AG04450 (cell line): ENCODE measurements at places on chromosomes 3 and 15.

- DNase-seq, result peak; percentile 67
These were observed 30.7 kb downstream of the PXYLP1 start for GRCh38 chr3:141262308-141262705.

- no peak for DNase-seq
These were observed 46.4 kb upstream of the PHLDB2 start for GRCh38 chr3:111812701-111813100.

DNA sequence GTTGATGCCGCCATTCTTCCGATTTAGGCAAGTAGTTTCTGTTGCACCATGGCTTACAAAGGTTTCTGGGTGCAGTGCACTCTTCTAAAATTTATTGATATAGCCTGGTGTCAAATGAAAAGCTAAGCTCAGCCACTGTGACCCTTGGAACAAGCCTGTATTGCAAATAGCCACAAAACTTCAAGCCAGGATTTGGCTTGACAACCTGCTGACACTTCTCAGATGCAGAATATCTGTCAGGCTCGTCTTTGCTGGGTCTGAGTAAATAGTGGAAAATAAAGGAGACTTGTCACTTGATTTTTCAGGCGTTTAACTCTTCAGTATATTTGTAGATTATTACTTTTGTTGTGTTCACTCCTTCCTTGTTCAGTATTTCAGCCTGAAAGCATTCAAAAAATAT is 871.8 kb downstream of the OTOL1 start:
- no peak for DNase-seq

DNA sequence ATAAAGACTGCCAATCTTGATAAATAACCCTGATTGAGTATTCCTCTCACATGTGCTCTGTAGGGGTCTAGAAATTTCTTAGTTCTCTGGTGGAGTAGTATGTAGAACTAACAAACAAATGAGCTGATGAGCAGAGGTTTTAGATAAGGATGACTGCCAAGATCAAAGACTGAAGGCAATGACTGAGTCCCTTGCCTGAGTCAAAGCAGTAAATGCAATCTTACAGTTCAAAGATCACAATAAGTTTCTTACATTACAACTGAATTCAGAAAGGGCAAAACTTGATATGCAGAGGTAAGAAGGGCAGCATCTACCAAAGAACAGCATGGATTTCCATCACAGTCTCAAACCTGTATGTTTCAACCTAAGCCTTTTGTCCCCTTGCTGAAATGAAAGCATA is 172.2 kb upstream of the POU1F1 start:
- DNase-seq, result no peak

DNA sequence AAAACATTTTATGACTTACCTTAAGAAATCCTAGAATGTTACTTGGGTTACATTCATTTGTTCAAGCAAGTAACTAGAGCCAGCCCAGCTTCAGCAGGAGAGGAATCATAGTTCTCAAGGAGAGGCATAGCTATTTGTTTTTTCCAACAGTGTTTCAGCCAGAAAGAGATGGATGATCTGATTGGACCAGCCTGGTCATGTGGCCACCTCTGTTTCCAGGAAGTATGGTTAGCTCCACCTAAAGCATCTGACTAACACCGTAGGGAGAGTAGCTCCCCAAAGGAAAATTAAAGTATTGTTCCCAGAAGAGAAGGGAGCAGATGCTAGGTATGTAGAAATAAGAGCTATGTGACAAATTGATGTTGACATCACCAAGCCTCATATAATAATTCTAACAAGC is 417.1 kb downstream of the TAFA4 start:
- DNase-seq, result no peak

GRCh38 chr15:63373330-63373729 is 8.3 kb downstream of the CA12 start:
- DNase-seq, result no peak

DNA sequence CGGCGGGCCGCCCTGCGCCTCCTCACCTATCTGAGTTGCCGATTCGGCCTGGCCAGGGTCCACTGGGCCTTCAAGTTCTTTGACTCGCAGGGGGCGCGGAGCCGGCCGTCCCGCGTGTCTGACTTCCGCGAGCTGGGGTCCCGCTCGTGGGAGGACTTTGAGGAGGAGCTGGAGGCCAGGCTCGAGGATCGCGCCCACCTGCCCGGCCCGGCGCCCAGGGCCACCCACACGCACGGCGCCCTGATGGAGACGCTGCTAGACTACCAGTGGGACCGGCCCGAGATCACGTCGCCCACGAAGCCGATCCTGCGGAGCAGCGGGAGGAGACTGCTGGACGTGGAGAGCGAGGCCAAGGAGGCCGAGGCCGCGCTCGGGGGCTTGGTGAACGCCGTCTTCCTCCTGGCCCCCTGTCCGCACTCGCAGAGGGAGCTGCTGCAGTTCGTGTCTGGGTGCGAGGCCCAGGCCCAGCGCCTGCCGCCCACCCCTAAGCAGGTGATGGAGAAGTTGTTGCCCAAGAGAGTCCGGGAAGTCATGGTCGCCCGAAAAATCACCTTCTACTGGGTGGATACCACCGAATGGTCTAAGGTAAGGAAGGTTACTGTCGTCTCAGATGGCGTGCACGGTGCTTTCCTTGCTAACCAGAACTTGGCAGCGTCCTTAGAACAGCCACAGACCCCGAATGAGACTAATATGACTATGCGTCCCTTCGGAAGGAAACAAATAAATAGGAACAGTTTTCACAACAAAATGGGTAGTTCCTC is 567 bp downstream of the TICRR start:
- DNase-seq, result no peak

DNA sequence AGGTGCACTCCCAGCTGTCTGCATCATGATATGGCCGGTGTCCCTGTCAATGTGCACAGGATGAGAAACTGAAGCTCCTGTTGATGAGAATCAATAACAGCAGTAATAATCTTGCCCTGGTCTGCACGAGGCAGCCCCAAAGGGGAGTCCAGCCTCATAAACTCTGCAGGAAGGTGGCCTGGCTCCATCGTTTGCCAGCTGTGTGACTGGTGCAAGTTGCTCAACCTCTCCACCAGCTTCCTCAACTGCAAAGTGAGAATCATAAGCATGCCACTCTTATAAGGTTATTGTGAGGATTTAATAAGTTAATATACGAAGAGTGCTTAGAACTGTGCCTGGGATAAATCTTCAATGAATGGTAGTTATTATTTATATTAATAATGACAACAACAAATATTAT is 203.4 kb upstream of the HES1 start:
- DNase-seq, result no peak

- DNase-seq, result no peak
These were observed 848.6 kb downstream of the PDCD6IP start for GRCh38 chr3:34646911-34647460.

DNA sequence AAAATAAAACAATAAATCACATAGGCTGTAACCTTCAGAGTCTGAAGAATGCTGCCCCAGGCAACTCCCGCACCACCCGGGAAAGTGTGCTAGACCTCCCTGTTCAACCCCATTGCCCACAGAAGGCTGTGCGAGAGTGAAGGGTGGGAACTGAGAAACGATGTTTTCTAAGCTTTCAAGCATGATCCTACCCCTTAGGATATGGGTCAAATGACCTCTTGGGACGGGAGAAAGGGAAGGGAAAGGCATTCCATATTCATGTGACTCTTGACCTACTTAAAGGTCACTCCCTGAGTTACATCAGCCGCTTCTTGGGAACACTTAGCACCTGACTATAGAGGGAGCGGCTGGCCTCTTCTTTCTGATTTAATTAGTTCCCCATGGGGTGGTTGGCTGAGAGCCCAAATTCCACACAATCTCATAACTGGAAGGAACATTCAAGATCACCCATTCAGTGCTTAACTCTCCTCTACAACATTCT is 114.7 kb upstream of the SLC24A5 start:
- DNase-seq, result no peak

- DNase-seq, result no peak
These were observed 56.1 kb upstream of the UBE2E1 start for GRCh38 chr3:23749609-23750008.

- no peak for DNase-seq
These were observed 9.5 kb downstream of the RPS17 start for GRCh38 chr15:82530606-82531379.

DNA sequence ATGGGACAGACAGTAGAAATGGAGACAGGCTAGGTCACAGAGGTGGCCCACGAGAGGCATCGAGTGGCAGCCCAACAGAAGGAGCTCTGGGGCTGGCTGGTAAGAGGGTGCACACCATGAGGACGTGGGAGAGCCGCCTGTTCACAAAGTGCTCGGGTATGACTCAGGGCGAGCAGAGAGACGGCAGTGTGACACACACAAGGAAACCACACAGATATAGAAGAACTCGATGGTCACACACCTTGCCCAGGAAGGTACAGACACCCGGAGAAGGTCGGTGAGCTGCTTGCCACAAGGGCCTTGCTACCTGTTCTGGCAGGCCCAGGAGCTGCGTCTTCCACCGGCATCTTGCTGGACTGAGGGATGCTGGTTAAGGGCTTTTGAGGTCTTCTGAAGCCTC is 50.2 kb downstream of the CA12 start:
- DNase-seq, result no peak
